Smooth muscle cell of the brain vasculature (primary cell): ENCODE measurements at places on chromosomes 7 and 10.

DNA sequence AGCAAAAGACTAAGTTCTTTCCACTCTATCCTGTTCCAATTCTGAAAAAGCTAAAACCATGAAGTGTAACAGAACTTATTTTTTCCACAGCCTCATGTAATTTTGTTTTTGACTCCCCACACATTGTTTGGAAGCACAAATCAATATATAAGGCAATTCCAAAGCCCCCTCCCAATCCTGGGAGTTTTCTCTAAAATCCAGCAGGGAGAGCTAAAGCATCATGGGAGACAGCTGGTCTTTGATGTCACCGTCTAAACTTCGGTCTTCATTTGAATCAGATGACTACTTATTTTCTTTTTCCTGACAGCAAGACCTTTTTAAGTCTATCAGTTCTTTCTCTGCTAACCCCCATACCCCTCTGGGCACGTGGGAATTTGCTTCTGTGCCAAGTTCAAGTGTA lies 33.3 kb upstream of the PON1 start:
- DNase-seq, result no peak

GRCh38 chr7:90892213-90892612 lies 296.1 kb downstream of the CDK14 start:
- DNase-seq, result no peak

GRCh38 chr7:32150039-32150438 lies 79.8 kb upstream of the PDE1C start:
- no peak for DNase-seq

DNA sequence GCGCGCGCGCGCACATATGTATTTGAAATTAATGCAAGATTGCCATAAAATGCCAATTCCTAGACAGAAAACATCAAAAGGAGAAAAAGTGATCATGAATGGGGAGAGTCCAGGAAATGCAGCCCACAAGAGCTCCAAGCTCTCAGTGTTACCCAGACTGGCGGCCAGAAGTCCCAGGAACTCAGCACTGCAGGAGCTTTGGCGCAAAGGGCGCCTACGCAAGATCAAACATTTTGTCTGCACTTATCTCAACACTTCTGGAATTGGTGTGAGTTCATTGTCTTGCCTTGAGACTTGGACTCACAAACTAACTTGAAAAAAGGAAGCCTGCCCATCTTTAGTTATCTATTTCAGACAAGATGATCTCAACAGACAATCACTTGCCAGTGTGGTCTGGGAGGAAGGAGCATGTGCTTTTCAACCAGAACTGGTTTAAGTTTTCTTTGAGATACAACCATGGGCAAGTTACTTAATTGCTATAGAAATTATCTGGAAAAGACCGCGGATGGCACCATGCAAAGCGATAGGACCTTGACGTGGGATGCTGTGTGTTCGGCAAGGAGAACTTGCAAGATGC lies 77.2 kb downstream of the KIAA1549 start:
- no peak for DNase-seq

DNA sequence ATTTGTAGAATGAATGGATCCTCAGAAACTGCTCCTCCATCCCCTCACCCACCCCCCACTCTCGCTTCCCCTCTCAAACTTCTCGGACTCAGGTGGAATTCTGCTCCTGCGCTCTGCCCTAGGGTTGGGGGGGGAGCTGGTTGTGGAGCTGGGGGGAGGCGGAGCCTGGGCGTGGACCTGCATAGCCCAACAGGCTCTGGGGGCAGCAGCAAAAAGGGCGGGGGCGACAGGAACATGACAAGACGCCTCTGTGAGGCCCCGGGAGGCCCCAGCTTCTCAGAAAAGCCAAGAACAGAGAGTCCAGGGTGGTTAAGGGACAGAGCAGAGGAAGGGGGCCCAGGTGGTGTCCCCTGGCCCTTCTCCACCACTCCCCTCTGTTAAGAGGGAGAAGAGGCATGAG lies 3.5 kb downstream of the TSC22D4 start:
- no peak for DNase-seq

DNA sequence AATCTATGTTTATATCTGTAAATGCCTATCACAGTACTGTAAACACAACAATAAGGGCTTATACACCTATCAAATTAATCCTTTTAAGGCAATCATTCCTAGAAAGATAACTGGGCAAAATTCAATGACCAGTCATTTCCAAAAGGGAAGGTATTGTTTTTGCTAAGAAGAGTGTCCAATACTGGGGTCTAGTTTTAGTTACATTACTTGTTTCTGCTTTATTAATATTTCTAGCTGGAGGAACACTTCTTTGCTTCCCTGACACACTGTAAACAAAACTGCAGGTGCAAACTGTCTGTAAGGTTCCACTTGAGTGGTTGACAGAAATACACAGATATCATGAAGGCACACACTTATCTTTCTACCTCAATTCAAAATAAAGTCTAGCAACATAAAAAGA lies 84.2 kb upstream of the FAM133B start:
- DNase-seq, result no peak

GRCh38 chr7:101058355-101058754 lies 26.9 kb upstream of the TRIM56 start:
- no peak for DNase-seq

GRCh38 chr10:104750291-104750690 lies 109.2 kb downstream of the SORCS3 start:
- DNase-seq, result no peak

- DNase-seq, result no peak
Measured at GRCh38 chr10:49621561-49621960, 7.7 kb downstream of the CHAT start.
